ENCODE measurements at places on chromosomes 6 and 20. TPM values are rescaled to one million over a fixed set of nuclear protein-coding genes. Genes with fewer than 3 reads are reported as not detected.

The C6orf52 gene
- polyA plus RNA-seq, result 6.8 TPM

The SLC35D3 gene
- polyA plus RNA-seq, result not detected

The PRKN gene
- 3.9 TPM for polyA plus RNA-seq

The FABP7 gene
- not detected for polyA plus RNA-seq

The XKR7 gene
- polyA plus RNA-seq, result not detected

The SNX21 gene
- polyA plus RNA-seq, result 32.5 TPM

The ECT2L gene
- polyA plus RNA-seq, result not detected

The CST1 gene
- polyA plus RNA-seq, result 10.8 TPM

The BTN1A1 gene
- 0.15 TPM for polyA plus RNA-seq

The MYCT1 gene
- 0.05 TPM for polyA plus RNA-seq

The NTSR1 gene
- polyA plus RNA-seq, result not detected

The LBP gene
- 57.2 TPM for polyA plus RNA-seq

The LINC00237 gene
- not detected for polyA plus RNA-seq

The MLN gene
- polyA plus RNA-seq, result 0.86 TPM

The C20orf144 gene
- polyA plus RNA-seq, result 0.46 TPM

The SLC26A8 gene
- polyA plus RNA-seq, result not detected

The SYCP2L gene
- polyA plus RNA-seq, result 0.37 TPM

Data from hepatocyte (in vitro differentiated cells).